Stimulated activated CD8-positive, alpha-beta memory T cell treated with anti-CD3 and anti-CD28 coated beads, Interleukin-15, amount 100 ng/mL, for 48 hours (primary cell): ENCODE measurements at places on chromosomes 3 and 15.

GRCh38 chr3:98038876-98039275 is 3.8 kb upstream of the GABRR3 start:
- DNase-seq: no peak

DNA sequence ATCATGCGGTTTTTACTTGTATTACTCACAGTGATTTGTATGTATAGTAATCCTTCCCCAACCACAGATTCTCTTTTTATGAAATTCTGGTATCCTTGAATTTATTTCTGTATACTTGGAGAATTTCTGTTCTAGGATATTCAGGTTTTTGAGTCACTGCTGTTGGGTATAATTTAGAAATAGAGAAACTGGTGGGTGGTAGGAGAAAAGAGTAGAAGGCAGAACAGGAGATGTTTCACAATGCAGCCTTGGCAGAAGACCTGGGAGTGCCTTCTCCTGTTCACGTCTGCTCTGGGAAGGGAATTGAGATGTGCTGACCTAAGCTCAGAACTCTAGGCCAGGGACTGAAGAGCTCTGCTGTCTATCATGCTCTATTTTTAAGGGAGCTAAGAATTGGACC is 193.6 kb downstream of the EPHB1 start:
- DNase-seq: no peak

DNA sequence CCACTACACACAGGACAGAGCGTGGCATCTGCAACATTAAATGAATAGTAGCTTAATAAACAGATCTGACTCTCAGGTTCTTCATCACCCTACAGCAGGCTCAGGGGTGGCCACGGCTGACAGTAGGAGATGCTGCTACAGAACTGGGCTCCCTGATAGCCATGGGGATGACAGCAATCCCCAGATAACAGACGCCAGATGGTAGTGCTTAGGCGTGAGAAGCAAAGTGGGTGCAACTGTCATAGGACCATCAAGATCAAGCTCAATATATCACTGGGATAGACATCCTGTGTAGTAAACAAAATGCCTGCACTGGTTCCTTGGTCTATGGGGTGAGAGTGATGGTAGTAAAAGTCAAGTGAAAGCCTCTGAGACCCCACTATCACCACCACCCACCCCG is 2.6 kb upstream of the TPRA1 start:
- DNase-seq: no peak

DNA sequence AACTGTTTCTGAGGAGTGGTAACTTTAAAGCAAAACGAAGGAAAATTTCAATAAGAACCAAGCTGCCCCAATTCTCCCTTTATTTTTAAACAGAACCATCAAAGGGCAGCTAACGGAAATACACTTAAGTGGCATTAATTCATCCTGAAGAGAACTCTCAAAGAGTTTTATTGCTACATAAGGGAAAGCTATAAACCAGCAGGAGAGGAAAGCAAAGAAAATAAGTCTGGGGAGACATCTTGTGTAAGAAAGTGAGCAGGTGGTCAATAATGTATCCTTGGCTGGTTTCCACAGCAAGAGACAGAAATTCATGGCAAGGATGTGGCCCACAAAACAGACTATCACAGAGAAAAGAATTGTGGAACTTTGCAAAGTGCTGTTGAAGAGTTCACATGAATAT is 40.0 kb upstream of the CMSS1 start:
- DNase-seq: no peak

DNA sequence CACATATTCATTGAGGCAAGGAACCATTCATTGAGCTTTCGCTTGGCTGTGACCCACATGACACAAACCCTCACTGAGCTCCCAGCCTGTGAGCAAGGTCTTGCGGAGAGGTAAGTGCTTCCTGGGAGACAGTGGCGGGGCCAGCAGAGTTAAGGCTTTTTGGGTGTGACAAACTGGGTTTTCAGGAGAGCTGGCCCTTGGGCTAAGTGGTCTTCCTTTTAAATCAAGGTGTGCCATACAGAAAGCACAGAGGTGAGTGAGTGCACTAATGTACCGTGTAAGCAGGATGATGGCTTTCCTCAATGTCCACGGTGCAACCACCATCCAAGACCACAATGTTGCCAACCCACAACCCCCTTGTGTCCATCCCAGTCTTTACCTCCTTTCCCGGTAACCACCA is 28.6 kb downstream of the POMGNT2 start:
- DNase-seq: no peak

GRCh38 chr3:11643201-11643603 is 513 bp downstream of the VGLL4 start:
- no peak for DNase-seq

DNA sequence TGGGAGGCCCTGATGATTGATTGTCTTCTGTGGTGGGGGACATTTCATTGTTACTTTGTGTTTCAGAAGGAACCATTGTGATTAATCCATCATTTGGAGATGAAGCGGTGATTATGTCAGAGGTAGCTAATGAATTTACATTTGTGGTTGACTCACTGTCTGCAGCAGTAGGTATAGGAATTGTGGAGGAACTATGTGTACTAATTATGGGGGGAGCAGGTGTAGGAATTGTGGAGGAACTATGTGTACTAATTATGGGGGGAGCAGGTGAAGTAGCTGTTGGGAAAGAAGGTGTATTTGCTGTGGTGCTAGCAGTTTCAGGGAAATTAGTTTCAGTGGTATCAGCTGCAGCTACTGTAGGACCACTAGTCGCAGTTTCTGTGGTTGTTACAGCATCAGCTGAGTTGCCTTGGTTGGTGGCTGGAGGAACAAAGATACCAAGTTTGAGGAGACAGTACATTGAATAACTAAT is 6.9 kb downstream of the MUC13 start:
- DNase-seq: no peak

DNA sequence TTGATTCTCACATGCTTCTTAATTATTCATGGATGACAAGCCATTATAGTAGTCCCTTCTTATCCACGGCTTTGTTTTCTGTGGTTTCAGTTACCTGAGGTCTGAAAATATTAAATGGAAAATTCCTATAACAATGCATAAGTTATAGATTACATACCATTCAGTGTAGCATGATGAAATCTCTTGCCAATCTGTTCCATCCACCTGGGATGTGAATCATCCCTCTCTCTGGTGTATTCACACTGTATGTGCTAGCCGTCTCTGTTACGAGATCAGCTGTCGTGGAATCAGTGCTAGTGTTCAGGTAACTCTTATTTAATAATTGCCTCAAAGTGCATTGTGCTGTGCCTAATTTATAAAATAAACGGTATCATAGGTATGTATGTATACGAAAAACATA is 5.2 kb downstream of the WDR5B start:
- no peak for DNase-seq

DNA sequence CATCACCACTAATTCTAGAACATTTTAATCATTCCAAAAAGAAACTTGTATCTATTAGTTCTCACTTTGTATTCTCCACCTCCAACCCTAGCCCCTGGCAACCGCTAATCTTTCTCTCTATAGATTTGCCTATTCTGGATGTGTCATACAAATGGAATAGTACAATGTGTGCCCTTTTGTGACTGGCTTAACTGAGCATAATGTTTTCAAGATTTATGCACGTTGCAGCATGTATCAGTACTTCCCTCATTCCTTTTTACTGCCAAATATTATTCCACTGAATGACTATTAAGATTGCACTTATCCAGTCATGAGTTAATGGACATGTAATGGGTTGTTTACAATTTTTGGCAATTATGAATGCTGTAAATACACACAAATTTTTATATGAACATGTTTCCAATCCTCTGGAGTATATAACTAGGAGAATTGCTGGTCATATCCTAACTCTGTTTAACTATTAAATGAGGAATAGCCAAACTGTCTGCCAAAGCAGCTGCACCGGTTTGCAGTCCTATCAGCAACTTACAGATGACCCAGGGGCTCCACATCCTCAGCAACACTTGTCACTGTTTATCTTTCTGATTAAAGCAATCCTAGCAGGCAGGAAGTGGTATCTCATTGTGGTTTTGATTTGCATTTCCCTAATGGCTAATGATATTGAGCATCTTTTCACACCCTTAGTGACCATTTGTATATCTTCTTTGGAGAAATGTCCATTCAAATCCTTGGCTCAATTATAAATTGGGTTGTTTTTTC is 42.9 kb downstream of the DCUN1D1 start:
- no peak for DNase-seq

GRCh38 chr3:146873748-146874147 is 268.6 kb upstream of the PLSCR5 start:
- no peak for DNase-seq

GRCh38 chr3:53156368-53156834 is 4.6 kb upstream of the PRKCD start:
- no peak for DNase-seq

DNA sequence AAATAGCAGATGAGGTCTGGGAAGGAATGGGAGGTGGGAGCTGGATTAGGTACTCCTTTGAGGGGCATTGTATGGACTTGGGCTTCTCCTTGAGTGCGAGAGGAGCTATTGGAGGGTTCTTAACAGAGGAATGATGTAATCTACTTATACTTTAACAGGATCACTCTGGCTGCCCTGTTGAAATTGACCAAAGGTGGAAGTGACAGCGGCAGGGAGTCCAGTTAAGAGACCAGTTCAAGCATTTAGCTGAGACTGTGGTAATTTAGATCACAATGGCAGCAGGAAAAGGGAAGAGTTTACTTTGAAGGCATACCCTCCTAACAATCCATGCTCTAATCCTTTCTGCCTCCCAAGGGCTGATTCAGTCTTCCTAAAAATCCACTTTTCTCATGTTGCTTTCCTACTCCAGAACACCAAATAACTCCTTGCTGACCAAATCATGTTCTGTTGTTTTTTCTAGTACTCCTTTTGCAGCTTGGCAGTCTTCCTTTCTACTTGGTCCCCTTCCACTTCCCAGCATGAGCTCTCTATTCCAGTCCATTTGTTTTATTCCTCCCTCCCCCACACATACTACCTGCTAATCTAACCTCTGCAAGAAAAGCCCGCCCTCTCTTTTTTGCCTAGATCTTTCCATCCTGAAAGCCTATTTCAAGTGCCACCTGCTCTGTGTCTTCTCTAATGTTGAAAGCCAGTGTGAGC is 139.4 kb downstream of the NECTIN3 start:
- no peak for DNase-seq

- no peak for DNase-seq
These were observed 59.5 kb upstream of the NDUFB4 start for GRCh38 chr3:120536642-120537041.

GRCh38 chr3:26018889-26019288 is 229.0 kb downstream of the OXSM start:
- DNase-seq: no peak

GRCh38 chr3:29314727-29315088 is 33.8 kb downstream of the RBMS3 start:
- no peak for DNase-seq

DNA sequence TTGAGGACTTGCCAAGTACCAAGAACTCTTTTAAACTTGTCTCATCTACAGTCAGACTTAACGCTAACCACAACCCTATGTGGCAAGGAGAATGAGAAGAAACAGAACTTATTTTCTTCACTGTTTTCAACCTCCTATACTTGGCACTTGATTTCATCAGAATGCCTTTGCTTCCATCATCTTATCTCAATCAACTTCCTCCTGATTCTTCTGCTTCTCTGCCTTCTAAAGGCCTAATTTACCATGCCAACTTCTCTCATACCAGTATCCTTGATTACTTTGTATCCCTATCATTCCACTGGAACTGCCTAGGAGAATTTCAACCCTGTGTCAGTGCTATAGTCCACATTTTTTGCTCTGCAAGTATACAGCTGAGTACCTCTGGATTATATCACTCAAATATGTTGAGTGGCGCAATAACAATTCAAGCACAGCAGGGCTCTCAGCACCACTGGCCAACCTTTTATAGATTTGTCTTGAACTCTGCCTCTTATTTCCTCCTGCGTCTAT is 413.6 kb downstream of the ROBO1 start:
- no peak for DNase-seq

- DNase-seq: no peak
These were observed 48.6 kb downstream of the FAH start for GRCh38 chr15:80201256-80202015.

GRCh38 chr3:59994732-59995304 is 945.0 kb upstream of the CFAP20DC start:
- DNase-seq: no peak

DNA sequence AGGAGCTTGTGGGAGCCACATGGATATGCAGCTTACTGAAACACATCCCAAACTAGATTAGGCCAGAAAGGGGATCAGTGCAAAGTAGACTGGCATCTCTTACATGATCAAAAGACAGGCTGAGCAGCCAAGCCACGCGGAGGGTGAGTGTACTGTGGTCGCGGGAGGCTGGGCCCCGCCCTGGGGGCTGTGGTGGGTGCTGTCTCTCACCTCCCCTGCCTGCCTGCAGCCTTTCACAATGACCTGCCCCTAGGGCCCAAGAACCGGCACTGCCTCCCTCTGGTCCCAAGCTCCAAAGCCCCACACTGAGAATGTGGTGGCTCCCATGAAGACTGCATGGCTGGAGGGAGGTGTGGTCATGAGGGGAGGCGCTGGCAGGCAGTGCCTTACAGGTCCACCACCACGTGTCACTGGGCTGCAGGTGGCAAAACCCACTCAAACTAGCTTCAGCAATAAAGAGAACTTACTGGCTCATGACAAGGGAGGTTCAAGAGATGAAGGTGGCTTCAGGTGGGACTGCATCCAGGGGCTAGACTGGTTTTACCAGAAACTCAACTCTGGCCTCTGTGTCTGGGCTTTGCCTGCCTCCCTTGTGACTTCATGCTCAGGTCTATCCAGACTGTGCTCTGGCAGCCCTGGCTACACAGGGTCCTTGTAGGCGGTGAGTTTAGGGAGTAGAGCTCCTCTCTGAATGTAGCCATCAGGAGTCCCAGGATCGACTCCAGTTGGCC is 27.4 kb upstream of the PLXND1 start:
- DNase-seq: no peak

DNA sequence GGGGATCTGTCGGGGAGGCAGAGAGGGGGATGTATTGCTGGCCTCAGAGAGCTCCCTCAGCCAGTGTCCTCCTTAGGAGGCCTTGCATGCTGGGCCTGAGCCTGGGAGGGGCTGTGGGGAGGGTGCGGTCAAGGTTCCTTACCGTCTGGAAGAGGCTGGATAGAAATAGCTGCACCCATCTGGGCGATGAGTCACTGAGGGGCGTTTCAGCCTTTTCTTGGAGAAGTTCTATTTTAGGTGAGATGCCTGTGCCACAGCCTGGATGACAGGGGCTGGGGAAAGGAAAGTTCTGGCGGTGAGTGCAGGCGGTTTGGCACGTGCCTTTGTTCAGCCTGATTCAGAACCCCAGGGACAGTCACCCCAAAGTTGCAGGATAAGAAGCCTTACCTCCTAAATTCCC is 35.7 kb upstream of the APEH start:
- DNase-seq: no peak

- DNase-seq: no peak
These were observed 140.4 kb downstream of the SNRPN start for GRCh38 chr15:25095179-25095578.

- no peak for DNase-seq
These were observed 74.6 kb downstream of the ITGB5 start for GRCh38 chr3:124812291-124813265.

- DNase-seq: no peak
These were observed 32.2 kb downstream of the DPPA2 start for GRCh38 chr3:109284071-109284470.

GRCh38 chr3:152454076-152454875 is 185.5 kb downstream of the MBNL1 start:
- DNase-seq: no peak

GRCh38 chr3:127700406-127700805 is 27.7 kb downstream of the ABTB1 start:
- no peak for DNase-seq

GRCh38 chr3:67083277-67083676 is 85.2 kb downstream of the KBTBD8 start:
- peak; percentile 21 for DNase-seq

- DNase-seq: no peak
These were observed 436.8 kb downstream of the MFSD1 start for GRCh38 chr3:159238646-159239045.

- no peak for DNase-seq
These were observed 18.6 kb downstream of the FAM174B start for GRCh38 chr15:92636908-92637481.
